Purkinje cell (primary cell): ENCODE measurements at places on chromosomes 12 and 14. TPM values are rescaled to one million over a fixed set of nuclear protein-coding genes. Genes with fewer than 3 reads are reported as not detected.

The NPFF gene
- 0.91 TPM in 1 of 2 replicates, not detected in the other for polyA plus RNA-seq

The C14orf39 gene
- polyA plus RNA-seq: not detected in 2 replicates

The TROAP gene
- polyA plus RNA-seq: not detected in 2 replicates

The FAM186B gene
- polyA plus RNA-seq: 0.24 TPM in 1 of 2 replicates, not detected in the other

The CDCA3 gene
- 0.21 and 0.51 TPM in 2 replicates for polyA plus RNA-seq

The ERP27 gene
- polyA plus RNA-seq: not detected in 2 replicates

The AQP6 gene
- 0.12 TPM in 1 of 2 replicates, not detected in the other for polyA plus RNA-seq

The RTL1 gene
- not detected in 2 replicates for polyA plus RNA-seq

The ZFHX2 gene
- polyA plus RNA-seq: 1.7 and 2.7 TPM in 2 replicates

The BATF gene
- polyA plus RNA-seq: not detected in 2 replicates

The M6PR gene
- 81.7 and 85.7 TPM in 2 replicates for polyA plus RNA-seq

The PLCZ1 gene
- polyA plus RNA-seq: not detected in 2 replicates

The INHBE gene
- 0.15 and 0.65 TPM in 2 replicates for polyA plus RNA-seq

The TAS2R46 gene
- polyA plus RNA-seq: 2.0 TPM in 1 of 2 replicates, not detected in the other

The SNX6 gene
- 103 and 109 TPM in 2 replicates for polyA plus RNA-seq

The NINJ2 gene
- polyA plus RNA-seq: 0.92 and 2.6 TPM in 2 replicates

The KRT75 gene
- polyA plus RNA-seq: not detected in 2 replicates

The IFNG-AS1 gene
- polyA plus RNA-seq: not detected in 2 replicates

The GARIN6 gene
- polyA plus RNA-seq: 0.91 and 2.3 TPM in 2 replicates

The FGD4 gene
- polyA plus RNA-seq: 35.4 and 37.9 TPM in 2 replicates

The C14orf132 gene
- polyA plus RNA-seq: 31.6 and 32.0 TPM in 2 replicates

The FBXW8 gene
- 1.7 TPM in 1 of 2 replicates, not detected in the other for polyA plus RNA-seq

The FGF23 gene
- polyA plus RNA-seq: not detected in 2 replicates

The SMOC1 gene
- polyA plus RNA-seq: 0.23 and 0.53 TPM in 2 replicates

The AMDHD1 gene
- 3.9 and 4.2 TPM in 2 replicates for polyA plus RNA-seq

The STAB2 gene
- polyA plus RNA-seq: not detected in 2 replicates

The AGAP2 gene
- polyA plus RNA-seq: 0.48 and 1.8 TPM in 2 replicates

The SYNDIG1L gene
- not detected in 2 replicates for polyA plus RNA-seq

The TSHR gene
- polyA plus RNA-seq: 2.9 TPM in 1 of 2 replicates, not detected in the other

The CLEC4C gene
- polyA plus RNA-seq: not detected in 2 replicates

The TMEM63C gene
- 0.29 and 0.54 TPM in 2 replicates for polyA plus RNA-seq

The ITGB7 gene
- polyA plus RNA-seq: not detected in 2 replicates

The GPX2 gene
- 5.0 TPM in 1 of 2 replicates, not detected in the other for polyA plus RNA-seq

The APOF gene
- polyA plus RNA-seq: 0.32 TPM in 1 of 2 replicates, not detected in the other

The PRH2 gene
- not detected in 2 replicates for polyA plus RNA-seq

The TAS2R14 gene
- polyA plus RNA-seq: 10.0 and 17.3 TPM in 2 replicates

The RHEBL1 gene
- 5.3 and 6.9 TPM in 2 replicates for polyA plus RNA-seq

The RERG gene
- polyA plus RNA-seq: 4.2 and 14.3 TPM in 2 replicates

The CINP gene
- 40.3 and 47.3 TPM in 2 replicates for polyA plus RNA-seq

The ACOT4 gene
- polyA plus RNA-seq: 0.13 and 0.83 TPM in 2 replicates

The KRT71 gene
- not detected in 2 replicates for polyA plus RNA-seq
